SJSA1 (cell line): ENCODE measurements at places on chromosomes 5 and 9.
A peak's percentile ranks its signal among the peaks of the same experiment; 100 is the strongest.

- peak; percentile 74 for DNase-seq
These were observed at the start of gene RNF224 for GRCh38 chr9:137227054-137227852. Gene RNF224, plus strand, starts transcription at chr9:137227502. Its CDS starts 834 bp downstream, at chr9:137228336.

DNA sequence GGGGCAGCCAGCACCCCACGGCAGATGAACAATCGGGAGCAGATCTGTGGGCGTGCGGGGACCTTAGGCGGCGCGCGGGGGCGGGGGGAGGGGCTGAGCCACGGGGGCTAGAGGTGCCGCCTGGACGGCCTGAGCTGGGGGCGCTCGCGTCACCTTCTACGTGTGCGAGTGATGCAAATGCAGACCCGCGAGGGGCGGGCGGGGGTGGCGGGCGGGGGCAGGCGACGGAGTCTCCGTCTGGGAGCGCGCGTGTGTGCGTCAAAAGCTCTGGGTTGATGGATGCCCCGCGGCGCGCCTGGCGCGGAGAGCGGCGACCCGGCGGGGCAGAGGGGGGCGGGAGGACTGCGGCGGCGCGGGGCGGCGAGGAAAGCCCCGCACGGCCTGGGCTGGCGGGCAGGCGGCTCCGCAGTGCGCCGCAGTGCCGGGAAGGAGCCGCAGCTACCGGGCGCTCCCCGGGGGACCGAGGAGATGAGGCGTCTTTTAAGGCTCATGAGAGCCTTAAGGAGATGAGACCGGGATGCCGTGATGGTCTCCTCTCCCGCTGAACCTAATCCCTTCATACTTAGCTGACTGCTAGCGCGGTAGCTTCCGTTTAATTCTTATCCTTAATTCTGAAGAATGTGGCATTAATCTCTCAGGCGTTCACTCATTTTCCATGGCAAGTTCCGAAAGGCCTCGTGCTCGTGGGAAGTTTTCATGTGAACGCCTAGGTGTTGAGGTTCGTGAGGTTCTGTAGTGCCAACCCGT, 1.5 kb downstream of the SV2C start:
- DNase-seq: no peak

DNA sequence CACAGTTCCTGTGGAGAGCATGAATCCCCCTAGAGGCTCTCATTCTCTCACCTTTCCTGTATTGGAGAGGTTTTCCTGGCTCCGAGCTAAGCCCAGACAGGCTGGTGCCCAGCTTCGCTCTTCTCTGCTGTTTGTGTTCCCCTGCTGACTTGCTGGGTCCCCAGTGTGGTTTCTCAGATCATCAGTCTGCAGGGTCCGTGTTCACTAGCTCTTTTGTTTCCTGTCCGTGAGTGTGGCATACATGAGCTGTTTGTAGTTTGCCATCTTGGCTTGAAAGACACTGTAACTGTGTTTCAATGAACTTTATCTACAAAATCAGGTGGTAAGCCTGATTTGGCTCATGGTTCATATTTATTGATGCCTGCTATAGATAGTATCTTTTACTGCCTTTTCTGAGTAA, 23.8 kb downstream of the LOX start:
- DNase-seq: no peak

GRCh38 chr5:137147346-137147745, 351.8 kb downstream of the SPOCK1 start:
- DNase-seq: no peak

- DNase-seq: no peak
These were observed 17.5 kb upstream of the SEMA4D start for GRCh38 chr9:89515416-89515815.

DNA sequence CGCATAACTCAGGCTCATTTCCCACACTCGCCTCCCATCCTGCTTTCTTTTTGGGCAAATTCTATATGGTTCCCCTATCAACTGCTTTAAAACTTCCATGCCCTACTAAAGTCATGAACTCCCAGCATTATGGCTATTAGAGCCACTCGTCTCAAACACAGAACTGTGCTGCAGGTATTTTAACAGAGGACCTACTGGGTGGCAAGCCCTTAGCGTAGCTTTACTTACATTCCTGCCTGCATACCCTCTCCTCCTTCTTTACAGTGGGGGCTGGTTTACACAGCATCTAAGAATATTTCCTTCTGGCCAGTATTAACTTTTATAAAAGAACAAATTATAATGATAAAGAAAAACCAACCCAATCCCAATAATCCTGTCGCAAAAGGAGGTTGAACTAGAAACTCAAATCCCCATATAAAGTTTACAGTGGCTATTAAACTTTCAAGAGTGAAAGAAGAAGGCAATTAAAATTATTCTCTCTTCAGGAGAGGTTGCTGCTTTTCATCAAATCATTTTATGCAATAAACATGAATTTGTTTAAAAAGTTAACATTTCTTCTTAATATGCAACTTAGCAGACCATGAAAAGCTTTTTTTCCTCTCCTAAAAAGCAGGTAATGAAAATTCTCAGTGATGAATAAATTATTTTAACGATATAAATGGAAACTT, 100.6 kb downstream of the ELAVL2 start:
- DNase-seq: no peak

- no peak for DNase-seq
These were observed 41.6 kb downstream of the PDZD2 start for GRCh38 chr5:31680528-31680927.

- DNase-seq: no peak
These were observed 43.1 kb downstream of the PDE6A start for GRCh38 chr5:149901511-149901910.

DNA sequence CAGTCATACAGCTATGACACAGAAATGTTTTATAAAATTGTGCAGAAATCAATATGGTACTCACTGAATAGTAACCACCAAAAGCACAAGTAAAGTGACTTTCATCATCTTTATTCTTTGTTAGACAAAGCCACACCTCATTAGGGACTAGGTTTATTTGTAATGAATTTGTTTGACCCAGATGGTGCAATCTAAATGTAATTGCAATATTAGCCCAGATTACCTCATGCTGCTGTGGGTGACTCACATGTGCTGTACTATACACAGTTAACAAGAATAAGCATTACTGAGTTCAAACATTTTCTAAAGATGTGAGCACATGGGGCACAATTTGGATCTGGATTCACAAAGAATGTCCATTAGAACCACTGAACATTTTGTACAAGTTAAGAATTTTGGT, 759.3 kb upstream of the TYRP1 start:
- DNase-seq: no peak

- no peak for DNase-seq
These were observed 54.3 kb downstream of the PSD2 start for GRCh38 chr5:139849942-139850341.

GRCh38 chr9:137470785-137471184, 11.7 kb upstream of the NSMF start:
- DNase-seq: no peak

DNA sequence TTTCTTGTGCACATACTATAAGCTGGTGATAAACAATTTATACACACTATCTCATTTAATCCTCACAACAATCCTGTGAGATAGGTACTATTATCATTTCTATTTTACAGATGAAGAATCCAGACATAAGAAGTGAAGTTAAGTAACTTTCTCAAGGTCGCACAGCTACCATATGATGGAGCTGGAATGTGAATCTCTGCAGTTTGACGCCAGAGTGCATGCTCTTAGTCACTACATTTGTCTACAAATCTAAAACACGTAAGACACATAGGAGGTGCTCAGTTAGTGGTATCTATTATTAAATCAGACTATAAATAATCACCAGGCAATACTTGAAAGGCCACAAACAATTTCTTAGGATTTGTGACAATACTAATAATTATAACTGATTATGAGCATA, 45.0 kb upstream of the CDKN2B start:
- no peak for DNase-seq

- DNase-seq: no peak
These were observed 1.9 kb downstream of the TTC16 start for GRCh38 chr9:127717766-127718165.
